ENCODE measurements at places on chromosomes 4 and X.

GRCh38 chr4:960140-960635 lies 13.2 kb downstream of the DGKQ start:
- DNase-seq: no peak

GRCh38 chr4:152342293-152342692 lies 193.6 kb downstream of the FBXW7 start:
- DNase-seq: no peak

GRCh38 chrX:18949291-18949943 lies 34.5 kb downstream of the PHKA2 start:
- no peak for DNase-seq

- DNase-seq: no peak
Observed at GRCh38 chrX:155880586-155881157, 473 bp upstream of the VAMP7 start.

GRCh38 chrX:154719132-154719675 lies 31.7 kb downstream of the GAB3 start:
- no peak for DNase-seq

- DNase-seq: no peak
Observed at GRCh38 chr4:77697860-77698590, 92.4 kb downstream of the CXCL13 start.

DNA sequence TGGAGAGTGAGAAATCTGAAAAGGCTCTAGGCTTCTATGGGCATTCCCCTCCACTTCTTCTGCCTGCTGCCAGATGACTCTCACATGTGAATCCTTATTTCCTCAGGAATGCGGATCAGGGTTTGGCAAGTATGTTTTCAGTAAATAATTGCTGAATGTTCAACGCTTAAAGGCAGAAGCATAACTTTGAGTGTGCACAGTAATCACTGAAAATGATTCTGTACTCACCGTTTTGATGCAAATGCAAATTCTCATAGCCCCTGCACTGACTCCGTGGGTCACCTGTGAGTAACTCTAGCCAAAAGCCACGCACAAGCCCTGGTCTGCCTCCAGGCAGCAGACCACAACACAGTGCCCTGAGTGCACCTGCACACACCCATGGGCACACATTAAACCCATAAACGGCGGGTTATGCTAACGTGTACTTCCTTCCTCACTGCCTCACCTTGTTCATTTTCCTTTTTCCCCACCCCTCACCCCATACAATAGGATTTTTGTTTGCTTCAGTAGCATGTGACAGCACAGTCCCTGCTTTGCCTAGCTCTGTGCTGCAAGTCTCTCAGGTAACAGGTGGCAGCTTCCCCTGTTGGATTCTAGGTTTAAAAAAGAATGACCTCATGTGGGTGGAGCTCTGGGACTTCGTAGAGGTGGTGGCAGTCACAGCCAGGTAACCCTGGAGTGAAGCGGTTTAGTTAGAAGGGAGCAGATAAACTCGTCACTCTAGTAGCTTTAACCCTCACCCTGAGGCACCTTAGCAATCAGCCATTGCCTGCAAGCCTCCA lies at the start of gene ARHGEF38:
Gene ARHGEF38, plus strand, starts transcription at position 656 of the 782 bp plus-strand sequence. CDS start 146 bp downstream, outside the sequence.
- no peak for DNase-seq

GRCh38 chrX:43087830-43088229 lies 309.9 kb upstream of the PPP1R2C start:
- no peak for DNase-seq

GRCh38 chr4:122765692-122766352 lies 33.3 kb downstream of the BBS12 start:
- DNase-seq: no peak

DNA sequence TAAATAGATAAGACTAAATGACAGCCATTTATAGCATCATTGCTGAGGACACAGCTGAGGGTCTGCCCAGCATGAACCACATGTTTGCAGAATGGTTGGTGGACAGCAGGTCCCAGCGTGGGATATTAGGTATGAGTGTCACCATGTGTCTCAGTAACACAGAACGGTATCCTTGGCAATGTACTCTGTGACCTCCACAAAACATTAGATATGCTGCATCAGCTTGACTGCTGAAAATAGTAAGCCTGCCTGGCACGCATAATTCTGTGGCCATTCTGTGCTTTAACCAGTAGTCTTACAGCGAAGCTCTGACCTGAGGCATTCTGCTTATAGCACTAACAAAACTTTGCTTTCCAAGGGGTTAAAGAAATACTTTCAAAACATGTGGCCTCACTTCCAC lies 32.0 kb downstream of the LIMCH1 start:
- DNase-seq: no peak

DNA sequence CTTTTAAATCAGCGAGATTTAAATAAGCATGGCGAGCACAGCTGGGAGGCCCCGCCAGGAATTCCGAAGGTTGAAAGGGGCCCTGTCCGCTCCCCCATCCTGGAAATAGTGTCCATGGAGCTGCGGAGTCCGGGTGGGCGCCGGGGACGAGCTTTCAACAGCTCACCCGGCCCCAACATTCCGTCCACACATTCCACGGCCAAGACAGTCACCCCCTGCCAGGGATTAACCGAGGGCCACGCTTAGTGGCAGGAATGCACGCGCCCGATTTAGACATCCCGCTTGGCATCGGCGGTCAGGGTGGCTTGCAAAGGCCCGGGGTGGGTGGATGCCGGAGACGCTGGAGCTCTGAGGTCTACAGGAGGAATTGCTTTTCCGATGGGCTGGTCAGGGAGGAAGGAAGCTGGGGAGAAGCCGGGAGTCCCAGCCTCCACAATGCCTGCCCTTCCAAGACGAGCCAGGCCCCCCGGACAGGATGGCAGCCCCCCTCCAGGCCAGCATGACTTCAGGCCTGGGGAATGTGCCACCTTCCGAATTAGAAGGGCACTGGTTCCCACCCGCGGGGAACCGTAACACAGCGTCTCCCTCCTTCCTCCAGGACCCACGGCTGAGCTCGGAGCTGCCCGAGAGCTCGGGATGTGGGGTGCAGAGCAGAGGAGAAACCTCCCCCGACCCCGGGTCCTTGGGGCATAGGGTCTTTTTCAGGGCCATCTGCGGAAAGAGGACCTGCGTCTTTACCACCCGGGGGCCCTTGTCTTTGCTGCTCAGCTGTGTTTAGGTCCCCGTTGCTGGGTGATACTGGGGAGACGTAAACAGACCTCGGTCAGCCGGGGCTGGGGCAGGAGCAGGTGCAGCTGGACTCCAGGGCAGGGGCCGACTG lies 26.9 kb upstream of the PPP2R3B start:
- DNase-seq: no peak

DNA sequence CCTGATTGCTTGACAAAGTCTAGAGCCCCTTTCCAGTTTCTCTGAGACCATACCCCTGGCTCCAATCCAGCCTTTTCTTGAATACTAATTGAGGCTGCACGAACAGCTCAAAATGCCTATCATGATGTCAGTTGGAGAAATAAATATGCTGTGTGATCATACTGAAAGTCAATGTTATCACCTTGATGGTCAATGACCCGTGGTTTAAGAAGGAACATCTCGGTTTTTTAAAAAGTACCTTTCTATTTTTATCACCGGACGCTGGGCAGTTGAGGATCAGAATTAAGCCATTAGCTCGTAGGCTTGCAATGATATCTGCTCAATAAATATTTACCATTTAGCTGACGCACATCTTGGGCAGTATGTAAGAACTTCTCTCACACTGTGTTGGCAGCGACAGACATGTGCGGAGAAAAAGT lies 852 bp upstream of the WDR44 start:
- DNase-seq: no peak

DNA sequence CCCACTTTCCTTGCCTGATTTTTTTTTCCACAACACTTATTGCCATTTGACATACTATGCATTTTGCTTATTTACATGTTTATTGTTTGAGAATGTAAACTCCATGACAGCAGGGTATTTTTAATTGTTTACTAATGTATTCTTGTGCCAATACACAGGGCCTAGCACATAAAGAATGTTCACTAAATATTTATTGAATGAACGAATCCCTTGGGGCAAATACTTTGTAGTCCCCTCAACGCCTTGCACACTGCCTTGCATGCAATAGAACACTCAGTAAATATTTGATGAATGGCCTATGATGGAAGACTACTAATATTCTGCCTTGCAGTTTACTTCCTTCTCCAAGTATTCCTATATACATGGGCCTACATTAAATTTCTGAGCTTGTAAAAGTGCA lies 1.4 kb upstream of the PRPS1 start:
- DNase-seq: no peak

DNA sequence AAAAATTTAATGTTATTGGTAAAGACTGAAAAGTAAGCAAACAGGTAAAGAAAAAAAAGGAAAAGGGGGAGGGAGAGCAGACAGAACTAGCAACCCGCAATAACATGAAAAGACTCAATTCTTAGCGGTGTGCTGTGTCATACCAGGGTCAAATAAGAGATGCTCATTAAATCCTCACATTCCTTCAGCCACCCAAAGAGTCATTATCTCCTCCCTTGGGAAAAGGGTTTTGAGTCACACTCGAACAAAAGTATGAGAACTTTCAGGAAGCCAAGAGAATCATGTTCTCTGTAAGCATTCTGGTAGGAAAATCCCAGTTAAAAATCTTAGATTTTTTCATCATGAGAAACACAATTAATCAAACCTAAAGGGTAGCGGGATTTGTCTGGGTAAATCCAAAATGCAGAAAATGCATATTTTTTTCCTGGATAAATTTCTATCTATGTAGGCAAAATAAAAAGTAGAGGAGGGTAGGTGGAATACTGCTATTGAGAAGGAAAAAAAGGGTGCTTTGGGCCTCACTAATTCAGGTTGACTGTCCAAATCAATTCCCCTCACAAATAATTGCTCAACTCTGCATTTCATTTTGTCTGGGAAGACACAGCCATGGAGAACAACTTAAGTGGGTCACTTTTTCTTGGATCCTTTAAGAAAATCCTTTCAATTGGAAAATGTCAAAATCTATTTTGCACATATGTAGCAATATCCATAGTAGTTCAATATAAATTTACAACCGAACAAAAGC lies 23.2 kb downstream of the TNIP3 start:
- DNase-seq: no peak

DNA sequence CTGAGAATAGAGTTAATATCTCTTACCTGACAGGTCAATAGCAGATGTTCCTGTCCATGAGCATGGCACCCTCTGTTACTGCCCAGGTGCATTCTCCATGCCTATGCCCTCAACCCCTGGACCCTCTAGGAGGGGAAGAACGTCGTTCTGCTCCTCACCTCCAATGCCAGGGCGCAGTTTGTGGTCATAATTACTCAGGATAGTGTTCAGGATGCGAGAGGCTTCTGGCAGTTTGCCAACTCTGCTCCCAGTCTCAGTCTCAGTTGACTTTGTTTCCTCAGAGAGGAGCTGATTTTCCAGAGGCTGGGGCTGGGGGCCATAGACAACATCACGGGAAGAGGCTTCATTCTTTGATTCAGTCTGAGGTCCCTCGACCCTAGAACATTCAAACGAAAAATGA lies 4.4 kb downstream of the GABRE start:
- no peak for DNase-seq

GRCh38 chr4:29320947-29321620 lies 1399.1 kb upstream of the PCDH7 start:
- no peak for DNase-seq

DNA sequence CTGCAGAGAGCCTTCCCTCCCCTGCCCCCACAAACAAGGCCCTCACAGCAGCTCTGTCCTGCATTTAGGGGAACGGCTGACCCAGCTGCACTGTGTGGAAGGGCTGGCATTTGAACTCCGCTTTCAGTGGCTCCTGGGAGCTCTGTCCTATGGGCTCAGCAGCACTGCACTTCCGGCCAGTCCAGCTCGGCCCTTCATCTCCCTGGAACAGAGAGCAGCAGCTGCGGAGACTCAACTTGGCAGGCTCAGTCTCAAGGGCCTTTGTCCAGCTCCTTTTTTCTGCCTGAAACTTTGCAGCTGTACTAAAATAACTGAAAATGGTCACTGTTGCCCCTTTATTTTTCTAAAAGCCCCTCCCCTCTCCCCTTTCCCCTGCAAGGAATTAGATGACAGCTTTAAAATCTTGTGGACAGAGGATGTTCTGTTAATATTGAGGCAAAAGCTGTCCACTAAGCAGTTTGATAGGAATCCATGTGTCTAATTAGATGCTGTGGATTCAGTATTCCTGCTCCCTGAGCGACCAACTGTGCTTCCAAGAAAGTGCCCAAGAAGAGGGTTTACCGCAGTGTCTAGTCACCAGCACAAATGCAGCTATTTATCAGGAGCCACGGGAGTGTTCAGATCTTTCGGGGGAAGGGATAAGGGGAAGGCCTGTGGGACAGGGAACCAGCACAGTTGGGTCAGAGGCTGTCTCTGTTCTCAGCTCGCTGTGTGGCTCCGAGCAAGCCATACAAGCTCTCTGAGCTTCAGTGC lies 133.1 kb downstream of the AFAP1 start:
- no peak for DNase-seq
